Mesothelial cell of epicardium (in vitro differentiated cells): ENCODE measurements at places on chromosomes 1 and 21.

DNA sequence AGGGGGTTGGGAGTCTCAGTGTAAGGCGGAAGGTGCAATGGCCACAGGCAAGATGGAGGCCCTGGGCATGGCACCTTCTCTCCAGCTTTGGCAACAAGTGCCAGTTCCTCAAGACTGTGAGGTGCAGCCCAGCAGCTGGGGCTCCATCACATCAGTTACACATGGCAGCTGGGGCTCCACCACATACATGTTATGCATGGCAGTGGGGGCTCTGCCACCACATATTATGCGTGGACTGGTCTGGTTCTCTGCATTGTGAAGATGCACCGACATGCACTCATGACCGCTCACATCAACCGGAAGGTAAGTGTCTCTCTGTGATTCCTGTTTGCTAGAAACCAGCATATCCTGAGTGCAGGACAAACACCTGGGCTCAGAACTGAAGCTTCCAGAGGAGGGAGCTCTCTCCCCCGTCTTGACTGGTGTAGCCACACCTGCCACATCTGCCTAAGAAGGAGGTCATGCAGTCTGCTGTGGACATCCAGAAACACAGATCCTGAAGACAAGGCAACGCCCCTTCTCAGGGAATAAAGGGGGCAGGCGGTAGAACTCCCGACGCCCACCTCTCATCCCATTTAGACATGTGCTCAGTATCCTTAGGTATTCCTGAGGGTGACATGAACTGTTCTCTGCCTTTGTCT lies 104.1 kb upstream of the TMPRSS2 start:
- DNase-seq = no peak

DNA sequence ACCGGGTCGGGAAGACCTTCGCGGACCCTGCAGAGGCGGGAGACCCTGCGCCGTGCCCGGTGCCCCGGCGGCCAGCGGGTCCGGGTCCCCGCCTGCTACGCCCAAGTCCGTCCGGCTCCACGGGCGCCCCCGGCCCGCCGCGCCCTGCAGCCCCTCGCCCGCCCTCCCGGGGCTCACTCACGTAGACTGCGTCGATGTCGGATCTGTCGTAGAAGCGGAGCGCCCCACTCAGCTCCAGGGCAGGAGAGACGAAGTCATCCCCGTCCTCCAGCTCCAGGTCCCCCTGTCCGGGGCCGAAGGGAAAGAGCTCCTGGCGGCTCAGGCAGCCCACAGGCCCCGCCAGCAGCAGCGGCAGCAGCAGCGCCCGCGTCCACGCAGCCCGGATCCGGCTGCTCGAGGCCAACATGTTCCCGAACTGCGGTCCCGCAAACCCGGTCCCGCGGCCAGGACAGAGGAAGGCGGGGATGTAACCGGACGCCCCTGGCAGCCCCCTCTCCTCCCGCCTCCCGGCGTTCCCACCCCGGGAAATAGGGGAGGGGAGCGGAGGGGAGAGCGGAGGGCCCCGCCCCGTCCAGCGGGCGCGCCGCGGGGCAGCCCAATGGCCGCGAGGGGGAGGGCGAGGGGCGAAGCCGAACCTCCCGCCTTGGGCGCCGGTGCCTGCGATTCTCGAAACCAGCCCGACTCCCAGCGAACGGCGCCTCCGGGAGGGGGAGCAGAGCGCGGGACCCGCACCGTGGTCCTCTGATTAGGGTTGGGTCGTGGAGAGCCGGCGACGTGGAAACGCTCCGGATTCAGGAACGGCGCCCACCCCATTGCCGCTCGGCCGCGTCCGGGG lies at the start of gene NID1:
Gene NID1, minus strand, starts transcription at position 417 of the 835 bp plus-strand sequence. Its CDS starts 11 bp downstream, at position 406.
- DNase-seq = peak; percentile 69

DNA sequence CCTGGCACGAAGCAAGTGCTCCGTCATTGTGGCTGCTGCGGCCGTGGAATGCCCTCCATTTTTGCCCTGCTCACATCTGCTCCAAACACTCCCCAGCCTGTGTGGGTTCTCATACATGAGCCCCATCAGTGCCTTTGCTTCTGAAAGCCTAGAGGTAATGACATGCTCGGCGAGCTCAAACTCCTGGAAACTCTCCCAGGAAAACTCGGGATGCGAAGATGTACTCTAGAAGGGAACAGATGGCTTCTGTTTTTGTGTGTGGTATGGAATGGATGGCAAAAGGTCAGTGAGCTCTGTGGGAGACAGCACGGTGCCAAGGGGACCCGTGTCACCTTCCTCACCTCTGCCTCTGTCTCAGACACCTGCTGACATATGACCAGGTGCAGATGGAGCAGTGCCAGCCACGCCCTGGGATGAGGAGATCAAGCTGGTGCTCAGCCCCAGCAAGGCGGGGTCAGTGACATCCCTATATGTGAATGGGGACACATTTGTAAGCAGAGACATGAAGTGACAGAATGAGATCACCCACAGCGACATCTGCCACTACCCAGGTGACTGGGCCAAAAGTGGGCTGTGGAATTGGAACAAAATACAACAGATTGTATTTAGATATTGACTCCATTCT lies 84.1 kb upstream of the COX20 start:
- DNase-seq = no peak

- peak; percentile 56 for DNase-seq
Measured at GRCh38 chr1:182869241-182869666, 30.1 kb downstream of the DHX9 start.

DNA sequence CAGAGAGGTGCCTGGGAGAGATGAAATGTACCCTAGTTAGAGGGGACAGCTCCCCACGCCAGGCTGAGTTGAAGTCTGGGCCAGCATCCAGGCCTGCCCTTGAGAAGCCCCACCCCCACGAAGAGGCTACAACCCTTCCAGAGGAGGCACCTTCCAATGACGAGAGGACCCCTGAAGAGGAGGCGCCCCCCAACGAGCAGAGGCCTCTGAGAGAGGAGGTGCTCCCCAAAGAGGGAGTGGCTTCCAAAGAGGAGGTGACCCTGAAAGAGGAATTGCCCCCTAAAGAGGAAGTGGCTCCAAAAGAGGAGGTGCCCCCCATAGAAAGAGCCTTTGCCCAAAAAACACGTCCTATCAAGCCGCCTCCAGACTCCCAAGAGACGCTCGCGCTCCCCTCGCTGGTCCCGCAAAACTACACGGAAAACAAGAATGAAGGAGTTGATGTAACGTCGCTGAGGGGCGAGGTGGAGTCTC lies 3.1 kb downstream of the EVA1B start:
- DNase-seq = no peak

- no peak for DNase-seq
Measured at GRCh38 chr1:67465375-67465774, 35.2 kb upstream of the SERBP1 start.

GRCh38 chr1:19563324-19564097 lies 78.2 kb upstream of the CAPZB start:
- no peak for DNase-seq
